ENCODE measurements at places on chromosomes 3 and 15. TPM values are rescaled to one million over a fixed set of nuclear protein-coding genes. Genes with fewer than 3 reads are reported as not detected.

CPNE4 gene
- not detected for total RNA-seq

PIGBOS1 gene
- total RNA-seq, result 13.0 TPM

PRTG gene
- 3.3 TPM for total RNA-seq

LRRIQ4 gene
- total RNA-seq, result not detected

XCR1 gene
- total RNA-seq, result not detected
